ENCODE measurements at places on chromosomes 16 and 17. TPM values are rescaled to one million over a fixed set of nuclear protein-coding genes. Genes with fewer than 3 reads are reported as not detected.

KIF18B gene
- 117 TPM for total RNA-seq

- no peak overlapping the region for H3K27ac ChIP-seq
- peaks cover 4% of the 10 kb centered on the region for H3K27me3 ChIP-seq
- no peaks in the 10 kb centered on the region for H3K36me3 ChIP-seq
- no peak for DNase-seq
Measured at GRCh38 chr16:56072096-56072495, 119.2 kb upstream of the GNAO1 start.

GRCh38 chr17:34122515-34122914 lies 132.6 kb upstream of the CCL2 start:
- no peak for DNase-seq
- no peaks in the 10 kb centered on the region for H3K4me1 ChIP-seq

KRTAP17-1 gene
- total RNA-seq: not detected

GRCh38 chr16:80663078-80663477 lies 122.3 kb downstream of the DYNLRB2 start:
- peak; percentile 30 for DNase-seq
- no peak overlapping the region for H3K27ac ChIP-seq

DNA sequence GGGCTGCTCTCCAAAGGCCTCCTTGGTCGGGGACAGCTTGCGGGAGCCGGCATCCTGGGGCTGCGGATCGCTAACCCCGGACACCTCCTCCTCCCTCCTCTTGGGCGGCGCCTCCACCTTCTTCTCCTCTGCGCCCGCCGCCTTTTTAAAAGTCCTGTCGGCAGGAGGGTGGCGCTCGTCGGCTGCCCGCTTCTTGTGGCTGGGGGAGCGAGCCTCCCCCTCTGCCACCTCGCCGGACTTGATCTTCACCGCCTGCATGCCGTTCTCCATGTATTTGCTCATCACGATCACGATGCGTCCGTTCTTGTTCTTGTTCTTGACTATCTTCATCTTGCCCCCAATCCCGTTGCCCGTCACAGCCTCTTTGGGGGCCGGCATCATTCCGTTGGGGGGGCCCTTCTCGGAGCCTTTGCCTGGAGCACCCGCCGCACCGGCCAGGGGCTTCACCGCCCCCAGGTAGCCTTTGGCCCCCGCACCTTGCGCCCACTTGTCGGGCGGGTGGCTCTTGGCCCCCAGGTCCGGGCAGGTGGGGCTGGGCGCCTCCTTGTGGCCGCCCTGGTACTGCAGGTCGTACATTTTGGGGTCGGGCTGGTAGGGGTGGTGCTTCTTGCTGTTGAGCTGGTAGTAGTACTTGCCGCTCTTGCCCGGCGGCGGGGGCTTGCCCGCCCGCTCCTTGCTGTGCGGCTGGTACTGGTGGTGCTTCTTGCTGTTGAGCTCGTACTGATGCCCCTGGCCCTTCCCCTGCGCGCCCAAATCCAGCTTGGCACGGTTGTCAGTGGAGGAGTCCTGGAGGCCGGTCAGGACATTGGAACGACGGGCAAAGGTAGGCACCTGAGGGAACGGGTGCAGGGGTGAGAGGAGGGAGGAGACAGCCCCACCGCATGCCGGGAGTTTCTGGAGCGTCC lies 4.4 kb downstream of the CBX4 start:
- peaks cover 4% of the 10 kb centered on the region for H3K27me3 ChIP-seq
- H3K36me3 ChIP-seq: peaks cover 26% of the 10 kb centered on the region
- peaks cover 30% of the 10 kb centered on the region for H3K4me1 ChIP-seq
- no peak overlapping the region for H3K27ac ChIP-seq
- H3K4me3 ChIP-seq: no peak overlapping the region

ALOXE3 gene
- not detected for total RNA-seq

DNA sequence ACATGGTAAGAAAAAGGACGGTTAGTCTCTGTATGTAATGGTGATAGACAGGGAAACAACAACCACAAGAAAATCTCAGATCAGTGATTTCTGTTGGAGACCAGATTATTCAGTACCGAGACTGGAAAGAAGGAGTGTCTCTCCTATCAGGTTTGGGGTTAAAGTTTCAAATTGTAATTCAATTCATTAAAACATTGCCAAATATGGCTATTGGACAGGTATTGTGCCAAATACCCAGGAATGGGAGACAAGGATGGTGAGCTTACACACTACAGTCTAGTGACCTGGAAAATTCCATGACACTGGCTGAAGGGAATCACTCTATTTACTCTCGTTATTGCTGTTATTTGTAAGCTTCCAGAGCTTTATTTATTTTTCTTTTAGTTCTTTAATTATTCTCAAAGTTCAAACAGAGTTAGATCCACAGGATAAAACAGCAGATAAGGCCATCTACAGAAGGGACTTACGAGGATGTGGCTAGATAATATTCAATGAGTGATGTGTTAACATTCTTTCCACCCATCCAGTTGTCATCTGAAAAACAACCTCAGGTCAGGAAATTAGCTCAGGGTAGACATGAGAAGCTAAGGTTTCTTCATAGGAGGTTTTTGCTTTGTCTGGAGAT lies 25.1 kb upstream of the MMD start:
- no peak overlapping the region for H3K27ac ChIP-seq
- peaks cover 3% of the 10 kb centered on the region for H3K27me3 ChIP-seq
- no peak overlapping the region for H3K4me3 ChIP-seq
- no peak for DNase-seq

GRCh38 chr17:9401434-9401833 lies 174.2 kb downstream of the STX8 start:
- no peak overlapping the region for H3K4me3 ChIP-seq
- no peaks in the 10 kb centered on the region for H3K27me3 ChIP-seq
- H3K4me1 ChIP-seq: no peaks in the 10 kb centered on the region
- no peaks in the 10 kb centered on the region for H3K36me3 ChIP-seq
- no peak for DNase-seq

ANKRD40CL gene
- not detected for total RNA-seq

COX6A2 gene
- not detected for total RNA-seq

DNA sequence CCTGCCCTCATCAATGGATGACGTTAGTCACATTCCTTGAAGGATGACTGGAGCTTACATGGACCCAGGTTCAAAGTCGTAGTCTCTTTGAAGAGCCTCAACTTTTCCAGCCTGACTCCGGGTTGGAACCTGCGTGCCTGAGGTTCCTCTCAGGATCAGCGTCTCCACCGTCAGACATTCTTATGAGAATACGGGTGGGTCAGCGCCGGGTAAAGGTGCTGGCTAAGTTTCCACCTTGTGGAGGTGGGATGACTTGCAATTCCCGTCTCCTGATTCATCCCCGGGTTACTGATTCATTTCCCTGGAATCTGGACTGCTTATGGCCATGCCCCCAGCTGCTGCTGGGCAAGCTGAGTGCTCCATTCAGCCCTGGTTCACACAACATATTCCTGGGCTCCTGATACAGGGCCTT lies 38.9 kb upstream of the CMIP start:
- no peaks in the 10 kb centered on the region for H3K36me3 ChIP-seq
- no peak overlapping the region for H3K27ac ChIP-seq
- H3K4me3 ChIP-seq: no peak overlapping the region

DNA sequence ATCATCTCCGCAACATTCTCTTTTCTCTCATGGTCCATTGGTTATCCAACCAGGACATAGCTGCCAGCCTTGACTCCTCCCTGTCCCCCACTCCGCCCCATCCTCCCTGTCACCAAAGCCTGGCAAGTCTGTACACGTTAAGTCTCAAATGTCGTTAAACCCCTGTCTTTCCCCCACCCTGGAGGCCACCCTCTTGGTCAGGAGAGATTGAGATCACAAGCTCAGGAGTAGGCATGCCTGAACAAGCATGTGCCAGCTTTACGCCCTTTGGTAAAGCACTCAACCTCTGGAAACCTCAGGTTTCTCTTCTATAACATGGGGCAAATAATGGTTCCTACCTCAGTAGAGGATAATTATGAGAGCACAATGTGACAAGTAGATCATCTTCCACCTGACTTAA lies 38.1 kb upstream of the CCL1 start:
- H3K27me3 ChIP-seq: peaks cover 3% of the 10 kb centered on the region
- peaks cover 44% of the 10 kb centered on the region for H3K4me1 ChIP-seq
- DNase-seq: no peak
- H3K36me3 ChIP-seq: no peaks in the 10 kb centered on the region

- no peak overlapping the region for H3K27ac ChIP-seq
- peak overlapping the region; percentile 77 for H3K4me3 ChIP-seq
- peaks cover 66% of the 10 kb centered on the region for H3K27me3 ChIP-seq
Measured at GRCh38 chr17:43545383-43545632, 832 bp downstream of the ETV4 start.

GRCh38 chr17:48571826-48572417 lies 6.2 kb downstream of the HOXB4 start:
- peaks cover 13% of the 10 kb centered on the region for H3K4me1 ChIP-seq
- no peak for DNase-seq
- H3K27ac ChIP-seq: no peak overlapping the region
- H3K27me3 ChIP-seq: peaks cover 4% of the 10 kb centered on the region
- H3K4me3 ChIP-seq: no peak overlapping the region
- peaks cover 5% of the 10 kb centered on the region for H3K36me3 ChIP-seq

DNA sequence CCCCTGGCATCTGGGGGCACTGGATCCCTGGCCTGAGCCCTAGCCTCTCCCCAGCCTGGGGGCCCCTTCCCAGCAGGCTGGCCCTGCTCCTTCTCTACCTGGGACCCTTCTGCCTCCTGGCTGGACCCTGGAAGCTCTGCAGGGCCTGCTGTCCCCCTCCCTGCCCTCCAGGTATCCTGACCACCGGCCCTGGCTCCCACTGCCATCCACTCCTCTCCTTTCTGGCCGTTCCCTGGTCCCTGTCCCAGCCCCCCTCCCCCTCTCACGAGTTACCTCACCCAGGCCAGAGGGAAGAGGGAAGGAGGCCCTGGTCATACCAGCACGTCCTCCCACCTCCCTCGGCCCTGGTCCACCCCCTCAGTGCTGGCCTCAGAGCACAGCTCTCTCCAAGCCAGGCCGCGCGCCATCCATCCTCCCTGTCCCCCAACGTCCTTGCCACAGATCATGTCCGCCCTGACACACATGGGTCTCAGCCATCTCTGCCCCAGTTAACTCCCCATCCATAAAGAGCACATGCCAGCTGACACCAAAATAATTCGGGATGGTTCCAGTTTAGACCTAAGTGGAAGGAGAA lies 13.5 kb downstream of the STH start:
- no peaks in the 10 kb centered on the region for H3K36me3 ChIP-seq
- no peak overlapping the region for H3K27ac ChIP-seq
- H3K4me3 ChIP-seq: no peak overlapping the region
- no peaks in the 10 kb centered on the region for H3K27me3 ChIP-seq
- H3K4me1 ChIP-seq: no peaks in the 10 kb centered on the region

DNA sequence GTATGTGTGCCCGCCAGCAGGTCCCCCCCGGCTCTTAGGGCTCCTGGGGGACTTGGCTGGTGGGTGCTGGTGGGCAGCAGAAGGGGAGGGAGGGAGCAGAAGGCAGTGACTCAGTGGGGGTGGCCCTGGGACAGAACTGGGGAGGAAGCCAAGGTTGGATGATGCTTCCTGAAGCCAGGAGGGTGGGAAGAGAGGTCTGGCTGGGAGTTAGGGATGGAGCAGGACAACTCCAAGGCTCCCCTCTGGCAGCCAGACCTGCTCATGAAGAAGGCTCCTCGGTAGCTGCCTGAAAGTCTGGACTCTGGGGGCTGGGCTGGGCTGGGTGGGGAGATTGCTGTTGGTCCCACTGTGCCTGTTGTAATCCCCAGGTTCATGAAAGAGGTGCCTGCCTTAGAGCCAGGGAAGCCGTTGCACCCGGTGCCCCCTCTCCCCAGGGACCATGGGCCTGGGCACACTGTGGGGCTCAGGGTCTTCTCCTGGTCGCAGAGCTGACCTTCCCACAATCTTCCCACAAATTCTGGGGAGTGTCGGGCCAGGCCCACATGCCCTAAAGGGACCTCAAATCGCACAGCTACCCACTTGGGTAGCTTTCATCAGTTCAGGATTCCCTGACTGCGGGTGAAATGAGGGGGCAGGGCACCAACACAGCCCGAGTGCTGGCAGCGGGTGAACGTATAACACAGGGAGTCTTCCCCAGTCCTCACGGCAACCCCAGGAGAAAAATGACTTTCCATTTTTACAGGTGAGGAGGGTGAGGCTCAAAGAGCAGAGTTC lies 1.1 kb upstream of the PLEKHG4 start:
- no peak for DNase-seq
- H3K4me3 ChIP-seq: peak overlapping the region; percentile 80
- H3K4me1 ChIP-seq: peaks cover 19% of the 10 kb centered on the region
- peaks cover 9% of the 10 kb centered on the region for H3K36me3 ChIP-seq
- H3K27me3 ChIP-seq: no peaks in the 10 kb centered on the region
- H3K27ac ChIP-seq: peak overlapping the region; percentile 78

KCNJ12 gene
- total RNA-seq: not detected

DNA sequence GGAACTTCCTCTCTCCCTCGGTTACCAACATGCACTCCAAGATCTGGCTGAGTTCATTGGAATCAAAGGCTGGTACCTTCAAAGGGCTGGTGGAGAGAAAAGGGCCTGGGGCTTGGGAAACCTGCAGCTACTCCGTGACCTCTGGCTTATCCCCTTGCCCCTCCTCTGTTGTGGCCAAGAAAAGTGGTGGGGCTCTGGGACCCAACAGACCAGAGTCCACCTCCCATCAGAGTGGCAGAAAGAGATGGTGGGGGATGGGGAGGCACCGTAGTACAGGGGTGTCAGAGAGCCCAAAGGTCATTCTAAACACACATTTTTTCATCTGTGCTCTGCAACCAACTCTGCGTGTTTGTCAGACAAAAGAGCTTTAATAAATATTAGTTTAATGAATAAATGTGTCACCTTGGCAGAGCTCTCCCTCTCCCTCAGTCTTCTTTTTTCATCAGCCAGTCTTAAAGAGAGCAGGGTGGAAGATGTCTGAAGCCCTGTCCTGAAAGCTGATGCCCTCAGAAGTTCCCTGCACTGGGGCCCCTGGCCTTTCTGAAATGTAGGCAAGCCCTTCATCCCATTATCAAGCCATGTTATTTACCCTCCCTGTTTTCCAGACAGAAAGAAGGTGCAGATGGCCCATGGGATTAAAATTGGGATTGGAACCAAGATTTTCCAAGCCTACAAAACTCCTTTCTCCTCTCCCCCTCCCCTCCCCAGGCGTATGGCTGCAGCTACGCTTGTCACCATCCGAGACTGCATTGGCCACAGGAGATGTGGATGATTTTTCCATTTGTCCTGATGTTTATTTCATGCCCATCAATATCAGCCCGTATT lies 227.3 kb downstream of the CCDC182 start:
- no peak overlapping the region for H3K27ac ChIP-seq
- DNase-seq: no peak

CHST6 gene
- total RNA-seq: not detected

DNA sequence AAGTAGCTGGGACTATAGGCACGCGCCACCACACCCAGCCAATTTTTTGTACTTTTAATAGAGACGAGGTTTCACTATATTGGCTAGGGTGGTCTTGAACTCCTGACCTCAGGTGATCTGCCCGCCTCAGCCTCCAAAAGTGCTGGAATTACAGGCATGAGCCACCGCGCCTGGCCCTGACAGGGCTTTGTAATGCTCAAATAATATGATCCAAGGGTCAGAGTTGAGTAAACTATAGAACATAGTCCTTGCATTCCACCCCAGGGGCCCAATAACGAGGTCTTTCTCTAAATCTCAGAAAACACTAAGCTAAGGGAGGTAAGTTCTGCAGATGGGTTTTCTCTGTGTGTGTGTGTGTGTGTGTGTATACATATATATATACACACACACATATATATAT lies 5.8 kb upstream of the MEOX1 start:
- peaks cover 40% of the 10 kb centered on the region for H3K4me1 ChIP-seq
- no peak overlapping the region for H3K27ac ChIP-seq
- H3K4me3 ChIP-seq: no peak overlapping the region
- H3K36me3 ChIP-seq: no peaks in the 10 kb centered on the region
- H3K27me3 ChIP-seq: peaks cover 22% of the 10 kb centered on the region

Measured in activated CD8-positive, alpha-beta memory T cell treated with anti-CD3 and anti-CD28 coated beads, Interleukin-2, amount 10 ng/mL, durations not matched to agents 7 days and 5 days (primary cell).